ENCODE measurements at places on chromosomes 11 and 22.

GRCh38 chr11:3824714-3825472 lies 15.9 kb downstream of the RHOG start:
- peak; percentile 59 for DNase-seq

DNA sequence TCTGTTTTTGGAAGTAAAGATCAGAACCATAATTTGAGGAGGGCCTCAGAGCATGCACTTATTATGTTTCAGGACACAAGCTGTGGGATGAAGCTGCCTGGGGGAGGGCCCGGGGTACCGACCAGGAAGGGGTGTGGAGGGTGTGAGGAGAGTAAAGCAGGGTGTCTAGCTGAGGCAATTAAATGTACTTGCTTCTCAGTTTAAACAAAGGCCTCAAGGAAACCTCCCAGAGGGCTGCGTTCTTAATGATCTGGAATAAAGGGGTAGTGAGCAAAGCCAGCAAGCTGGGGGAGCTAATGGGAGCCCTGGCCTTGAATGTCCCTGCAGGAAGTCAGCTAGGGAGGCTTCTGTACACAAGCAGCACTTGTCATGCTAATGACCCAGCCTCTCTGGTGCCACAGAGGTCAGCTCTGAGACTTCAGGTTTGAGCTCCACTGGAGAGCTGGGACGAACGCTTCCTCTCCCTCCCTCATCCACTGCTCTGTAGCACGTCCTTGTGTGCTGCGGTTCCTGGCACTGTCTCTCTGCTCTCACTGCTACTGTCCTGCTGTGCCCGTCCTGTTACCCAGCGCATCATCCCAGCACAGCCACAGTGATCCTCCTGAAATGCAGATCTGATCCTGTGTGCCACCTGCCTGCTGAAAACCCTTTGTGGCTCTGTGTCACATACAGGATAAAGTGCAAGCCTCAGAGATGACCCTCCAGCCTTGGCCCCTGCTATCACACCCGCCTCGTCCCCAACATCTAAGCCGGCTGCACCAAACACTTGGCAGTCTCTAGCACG lies 159.7 kb downstream of the DBX1 start:
- DNase-seq: no peak

DNA sequence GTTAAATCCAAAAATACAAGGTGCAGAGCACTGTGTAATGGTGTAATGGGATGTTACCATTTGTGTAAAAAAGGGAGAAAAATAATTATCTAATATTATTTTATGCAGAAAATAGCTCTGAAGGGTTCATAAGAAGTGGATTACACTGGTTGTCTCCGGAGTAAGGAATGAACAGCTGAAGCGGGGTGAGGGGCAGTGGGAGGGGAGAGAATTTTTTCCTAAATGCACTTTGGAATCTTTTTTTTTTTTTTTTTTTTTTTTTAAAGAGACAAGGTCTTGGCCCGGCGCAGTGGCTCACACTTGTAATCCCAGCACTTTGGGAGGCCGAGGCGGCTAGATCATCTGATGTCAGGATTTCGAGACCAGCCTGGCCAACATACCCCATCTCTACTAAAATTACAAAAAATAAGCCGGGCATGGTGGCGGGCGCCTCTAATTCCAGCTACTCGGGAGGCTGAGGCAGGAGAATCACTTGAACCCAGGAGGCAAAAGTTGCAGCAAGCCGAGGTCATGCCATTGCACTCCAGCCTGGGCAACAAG lies 6.8 kb upstream of the POLR3H start:
- no peak for DNase-seq

- peak; percentile 47 for DNase-seq
These were observed 13.9 kb downstream of the KCNE3 start for GRCh38 chr11:74453373-74453975.

GRCh38 chr22:36160499-36160942 lies at the start of gene APOL3:
Gene APOL3 (minus strand): TSS chr22:36160755. CDS start chr22:36149055, 11,700 bp downstream.
- DNase-seq: peak; percentile 20

Data from stimulated activated CD4-positive, alpha-beta T cell treated with anti-CD3 and anti-CD28 coated beads, Interleukin-1b, Interleukin-23, amount 100 ng/mL, for 24 hours (primary cell).